ENCODE measurements at places on chromosomes 2 and 18.

DNA sequence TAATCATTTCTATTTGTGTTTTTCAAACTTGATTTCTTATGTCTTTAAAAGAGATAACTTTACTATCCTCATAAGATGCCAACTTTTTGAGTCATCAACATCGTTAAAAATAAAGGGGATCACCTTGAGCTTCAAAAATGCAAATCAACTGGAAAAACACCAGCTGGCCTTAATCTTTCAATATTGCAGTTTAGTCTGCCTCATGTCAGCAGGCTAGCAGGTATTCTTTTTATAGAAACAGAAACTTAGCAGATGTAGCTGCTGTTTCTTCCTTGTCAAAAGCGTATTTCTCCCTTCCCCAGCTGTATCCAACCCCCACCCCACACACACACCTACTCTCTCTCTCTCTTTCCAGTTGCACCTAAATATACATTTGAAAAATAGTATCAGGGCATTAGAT, 154.1 kb upstream of the ZNF804A start:
- DNase-seq = no peak

DNA sequence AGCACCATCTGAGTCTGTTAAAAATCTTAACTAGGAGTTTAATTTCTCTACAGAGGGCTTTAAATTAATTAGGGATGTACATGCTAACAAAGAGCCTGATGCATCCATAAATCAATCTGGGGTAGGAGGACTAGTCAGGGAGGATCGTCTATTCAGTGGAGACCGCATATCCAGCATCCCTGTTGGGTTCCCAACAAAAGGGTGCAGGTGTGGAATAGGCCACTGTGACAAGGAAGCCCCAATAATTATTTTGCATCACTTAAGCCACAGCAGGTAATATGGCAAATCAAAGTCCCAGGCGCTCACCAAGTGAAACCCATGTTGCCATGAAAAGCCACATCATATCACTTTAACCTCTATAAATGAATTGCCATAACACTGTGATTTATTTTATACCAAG, 392.3 kb downstream of the NCKAP5 start:
- DNase-seq = no peak

GRCh38 chr2:50178050-50178449, 853.9 kb downstream of the NRXN1 start:
- DNase-seq = no peak

DNA sequence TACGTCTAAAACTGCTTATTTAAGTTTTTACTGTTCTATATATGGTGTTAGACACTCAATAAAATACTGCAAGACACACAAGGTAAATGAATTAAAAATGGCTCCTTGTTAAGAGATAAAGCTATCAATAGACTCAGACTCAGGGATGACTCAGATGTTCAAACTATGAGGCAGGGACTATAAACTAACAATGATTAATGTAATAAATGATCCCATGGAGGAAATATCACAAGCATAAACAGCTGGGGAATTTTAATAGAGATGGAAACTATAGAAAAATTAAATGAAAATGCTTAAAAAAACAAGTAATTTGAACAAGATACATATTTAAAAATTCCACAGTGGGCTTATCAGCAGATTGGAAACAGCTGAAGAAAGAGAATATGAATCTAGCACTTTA, 650.8 kb downstream of the DCDC2C start:
- DNase-seq = no peak

GRCh38 chr2:24453379-24454073, 37.5 kb upstream of the NCOA1 start:
- no peak for DNase-seq

GRCh38 chr2:86512892-86513291, 50.4 kb downstream of the CHMP3 start:
- no peak for DNase-seq

GRCh38 chr18:31489311-31489710, 8.7 kb upstream of the DSG2 start:
- DNase-seq = no peak

GRCh38 chr2:13745330-13745729, 887.2 kb upstream of the LRATD1 start:
- DNase-seq = no peak

DNA sequence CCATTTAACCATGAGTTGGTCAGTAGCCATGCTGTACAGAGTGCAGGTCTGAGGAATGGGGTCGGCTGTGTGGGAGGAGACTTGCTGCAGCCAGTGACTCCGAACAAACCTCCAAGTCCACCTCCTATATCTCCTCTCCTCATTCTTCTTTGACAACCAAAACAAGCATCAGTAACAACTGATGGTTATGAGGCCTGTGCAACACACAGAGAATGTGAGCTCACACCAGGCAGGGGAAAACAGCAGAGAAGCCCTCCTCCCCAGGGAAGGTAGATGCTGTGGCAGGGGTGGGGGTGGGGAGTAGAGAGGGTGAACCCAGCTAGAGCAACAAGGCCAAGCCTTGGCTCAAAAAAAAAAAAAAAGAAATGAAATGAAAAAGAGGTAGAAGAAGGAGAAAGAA, 12.3 kb upstream of the CNGA3 start:
- DNase-seq = no peak

DNA sequence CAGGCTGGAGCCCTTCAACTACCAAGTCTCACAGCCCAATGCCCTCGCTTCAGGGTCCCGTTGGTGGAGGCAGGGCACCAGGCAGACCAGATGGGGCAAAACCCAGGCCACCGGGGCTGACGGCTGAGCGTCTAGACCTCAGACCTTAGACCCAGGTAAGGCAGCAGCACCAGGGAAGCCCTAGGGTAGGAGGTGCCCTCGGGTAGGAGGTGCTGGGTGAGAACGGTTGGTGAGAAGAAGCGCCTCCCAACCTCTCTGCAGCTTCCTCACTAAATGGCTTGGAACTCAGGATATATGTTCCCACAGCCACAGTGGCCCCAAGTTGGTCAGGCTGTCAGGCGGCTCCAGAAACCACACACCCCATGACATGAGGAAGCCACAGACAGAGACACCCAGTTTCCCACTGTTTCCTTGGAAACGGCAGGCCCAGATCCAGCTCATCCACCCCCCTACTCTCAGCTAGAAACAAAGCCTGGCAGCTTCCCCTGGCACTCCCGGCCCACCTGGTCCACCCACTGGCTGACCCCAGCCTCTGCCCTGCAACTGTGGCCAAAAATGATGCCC, 13.1 kb upstream of the MLPH start:
- no peak for DNase-seq

- no peak for DNase-seq
These were observed 498.2 kb upstream of the TCF4 start for GRCh38 chr18:56086176-56086575.
